Mesangial cell (primary cell): ENCODE measurements at places on chromosomes 2 and 18. TPM values are rescaled to one million over a fixed set of nuclear protein-coding genes. Genes with fewer than 3 reads are reported as not detected.

The RELCH gene
- total RNA-seq = 13.2 and 14.7 TPM in 2 replicates

The CRYBA2 gene
- not detected in 2 replicates for total RNA-seq

The PXDN gene
- 342 and 470 TPM in 2 replicates for total RNA-seq

The KCNE4 gene
- total RNA-seq = 0.81 and 1.5 TPM in 2 replicates

The UPP2 gene
- not detected in 2 replicates for total RNA-seq

The MGAT4A gene
- 0.49 and 2.8 TPM in 2 replicates for total RNA-seq

The TACR1 gene
- not detected in 2 replicates for total RNA-seq

The IL37 gene
- not detected in 2 replicates for total RNA-seq

The INO80B gene
- total RNA-seq = 12.4 and 16.8 TPM in 2 replicates

The TMEM198 gene
- 1.1 and 5.1 TPM in 2 replicates for total RNA-seq

The FKBP7 gene
- 15.3 and 34.5 TPM in 2 replicates for total RNA-seq

The PREPL gene
- 16.3 and 19.1 TPM in 2 replicates for total RNA-seq

The GLS gene
- total RNA-seq = 126 and 153 TPM in 2 replicates

The MC5R gene
- total RNA-seq = not detected in 2 replicates

The EIF2AK3 gene
- total RNA-seq = 7.2 and 7.8 TPM in 2 replicates

The TLX2 gene
- not detected in 2 replicates for total RNA-seq

The PROC gene
- total RNA-seq = 0.16 and 2.3 TPM in 2 replicates

The ASB18 gene
- total RNA-seq = not detected in 2 replicates

The ARHGEF4 gene
- total RNA-seq = 1.1 and 4.4 TPM in 2 replicates

The BIRC6 gene
- 45.5 and 47.3 TPM in 2 replicates for total RNA-seq

The CCDC148 gene
- 0.33 and 0.38 TPM in 2 replicates for total RNA-seq

The AOX1 gene
- total RNA-seq = 1.5 and 9.3 TPM in 2 replicates

The CDCA7 gene
- 7.4 and 30.6 TPM in 2 replicates for total RNA-seq

The CNGA3 gene
- not detected in 2 replicates for total RNA-seq

The ZNF407 gene
- total RNA-seq = 4.7 and 6.0 TPM in 2 replicates

The POTEC gene
- total RNA-seq = not detected in 2 replicates

The XRCC5 gene
- 120 and 220 TPM in 2 replicates for total RNA-seq

The ALK gene
- not detected in 2 replicates for total RNA-seq

The SLC8A1 gene
- total RNA-seq = 6.5 and 9.3 TPM in 2 replicates

The BOLL gene
- not detected in 2 replicates for total RNA-seq

The DHRS9 gene
- 0.81 TPM in 1 of 2 replicates, not detected in the other for total RNA-seq

The MC2R gene
- total RNA-seq = not detected in 2 replicates

The TMEM247 gene
- total RNA-seq = not detected in 2 replicates

The MROH2A gene
- total RNA-seq = not detected in 2 replicates

The SEMA4F gene
- total RNA-seq = 12.7 and 12.9 TPM in 2 replicates

The TANC1 gene
- total RNA-seq = 10.1 and 23.2 TPM in 2 replicates

The SUCLG1 gene
- 39.4 and 46.6 TPM in 2 replicates for total RNA-seq

The ANKRD36 gene
- total RNA-seq = 5.7 and 11.1 TPM in 2 replicates

The REG3A gene
- not detected in 2 replicates for total RNA-seq

The CYTIP gene
- 0.38 and 6.8 TPM in 2 replicates for total RNA-seq

The CKAP2L gene
- 0.63 and 23.3 TPM in 2 replicates for total RNA-seq

The OSR1 gene
- total RNA-seq = 0.81 and 3.7 TPM in 2 replicates

The CYBRD1 gene
- total RNA-seq = 11.2 and 46.8 TPM in 2 replicates
